ENCODE measurements at places on chromosomes 12 and 14. TPM values are rescaled to one million over a fixed set of nuclear protein-coding genes. Genes with fewer than 3 reads are reported as not detected.

GRCh38 chr14:92969430-92969829, 46.5 kb downstream of the CHGA start:
- no peak overlapping the region for H3K4me3 ChIP-seq
- no peaks in the 10 kb centered on the region for H3K27me3 ChIP-seq
- H3K27ac ChIP-seq, result no peak overlapping the region
- H3K4me1 ChIP-seq, result peaks cover 44% of the 10 kb centered on the region

DNA sequence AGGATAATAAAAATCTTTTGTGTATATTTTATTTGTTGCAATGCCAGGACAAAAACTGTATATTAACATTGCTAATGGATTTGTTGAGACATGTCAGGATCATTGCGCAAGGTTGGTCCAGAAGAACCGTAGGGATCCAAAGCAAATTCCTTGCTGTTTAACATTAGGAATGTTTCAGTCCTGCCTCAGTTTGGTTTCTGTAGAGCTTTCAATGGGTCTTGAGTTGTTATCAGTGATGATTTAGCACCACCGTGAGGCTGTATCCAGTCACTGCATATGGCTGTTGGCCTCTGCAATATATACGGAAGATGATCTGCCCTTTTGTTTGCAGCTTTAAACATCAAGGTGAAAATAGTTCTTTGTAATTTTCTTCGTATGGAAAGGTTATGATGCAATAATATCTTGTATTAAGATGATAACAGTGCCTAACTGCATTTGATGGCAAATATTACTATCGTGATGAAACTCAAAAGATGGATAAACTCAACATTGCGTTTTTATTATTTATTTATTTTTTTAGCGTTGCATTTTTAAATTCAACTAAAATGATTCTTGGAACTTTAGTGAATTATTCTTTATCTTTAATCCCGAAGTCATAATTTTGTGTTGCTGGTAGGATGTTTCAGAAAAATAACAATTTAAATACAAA, 231.2 kb downstream of the AKAP6 start:
- no peaks in the 10 kb centered on the region for H3K36me3 ChIP-seq
- no peaks in the 10 kb centered on the region for H3K4me1 ChIP-seq
- peak; percentile 53 for DNase-seq
- no peaks in the 10 kb centered on the region for H3K27me3 ChIP-seq
- no peak overlapping the region for H3K27ac ChIP-seq
- H3K4me3 ChIP-seq, result no peak overlapping the region

DNA sequence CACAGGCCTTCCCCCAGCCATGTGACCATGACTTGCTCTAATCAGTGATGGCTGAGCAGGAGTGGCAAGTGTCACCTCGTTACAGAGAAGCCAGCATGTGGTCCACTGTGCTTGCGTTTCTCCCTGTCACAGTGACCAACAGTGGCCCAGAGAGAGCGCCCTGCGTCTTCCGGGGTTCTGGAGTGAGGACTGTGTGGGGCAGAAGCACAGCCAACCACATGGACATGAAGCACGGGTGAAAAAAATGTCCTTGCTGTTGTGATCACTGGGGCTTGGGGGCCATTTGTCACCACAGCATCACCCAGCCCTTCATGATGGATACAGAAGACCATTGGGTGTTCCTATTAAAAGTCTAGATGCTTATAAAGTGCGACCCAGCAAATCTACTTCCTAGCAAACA, 174.6 kb upstream of the C14orf180 start:
- H3K4me1 ChIP-seq, result no peaks in the 10 kb centered on the region
- H3K27me3 ChIP-seq, result no peaks in the 10 kb centered on the region
- H3K36me3 ChIP-seq, result no peaks in the 10 kb centered on the region

- H3K27ac ChIP-seq, result no peak overlapping the region
Measured at GRCh38 chr14:94795372-94795771, 25.5 kb upstream of the GSC start.

Gene PLBD1
- 9.5 TPM for total RNA-seq
